Osteocyte (in vitro differentiated cells): ENCODE measurements at places on chromosomes 7 and 10. TPM values are rescaled to one million over a fixed set of nuclear protein-coding genes. Genes with fewer than 3 reads are reported as not detected.

Gene CWF19L1
- 18.7 and 18.9 TPM in 2 replicates for total RNA-seq

Gene GDF2
- total RNA-seq: not detected in 2 replicates

- H3K36me3 ChIP-seq: peaks cover 21% of the 10 kb centered on the region
- H3K4me3 ChIP-seq: no peak overlapping the region
- peaks cover 41% of the 10 kb centered on the region for H3K4me1 ChIP-seq
- DNase-seq: peak; percentile 92
- no peaks in the 10 kb centered on the region for H3K27me3 ChIP-seq
- no peak overlapping the region for H3K27ac ChIP-seq
Measured at GRCh38 chr7:117119192-117119924, 166.1 kb downstream of the ST7 start.

DNA sequence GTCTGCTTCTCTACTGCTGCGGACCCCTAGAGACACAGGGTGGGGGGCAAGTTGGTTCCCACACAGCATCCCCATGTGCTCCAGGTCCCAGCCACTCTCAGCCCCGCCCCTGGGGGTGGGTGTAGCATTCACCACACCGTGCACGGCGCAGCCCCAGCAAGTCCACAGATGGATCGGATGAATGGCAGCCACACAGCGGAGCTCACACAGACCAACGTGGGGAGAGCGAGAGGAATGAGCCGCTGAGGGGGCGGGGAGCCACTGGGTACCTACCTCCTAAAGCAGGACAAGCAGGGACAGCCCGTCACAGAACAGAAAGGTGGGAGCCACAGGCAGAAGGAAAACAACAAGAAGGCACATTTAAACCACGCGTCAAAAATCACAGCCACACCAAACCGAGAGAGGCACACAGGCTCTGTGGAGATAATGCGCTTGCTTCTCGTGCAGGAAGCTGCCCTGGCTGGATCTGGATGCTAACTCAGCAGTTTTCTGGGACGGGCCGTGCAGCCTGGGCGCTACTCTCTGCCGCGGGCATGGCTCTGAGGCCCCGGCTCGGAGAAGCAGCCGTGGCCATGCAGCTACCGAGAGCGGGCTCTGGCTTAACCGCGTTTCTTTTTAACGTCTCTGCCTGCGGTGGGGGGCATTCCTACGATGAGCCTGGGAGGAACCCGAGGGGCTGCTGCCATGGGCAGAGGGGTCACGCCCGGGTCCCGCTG, 102.5 kb downstream of the CYTH3 start:
- no peaks in the 10 kb centered on the region for H3K27me3 ChIP-seq
- peaks cover 24% of the 10 kb centered on the region for H3K4me1 ChIP-seq
- H3K27ac ChIP-seq: peak overlapping the region; percentile 66
- peaks cover 29% of the 10 kb centered on the region for H3K36me3 ChIP-seq
- no peak overlapping the region for H3K4me3 ChIP-seq
- no peak for DNase-seq

DNA sequence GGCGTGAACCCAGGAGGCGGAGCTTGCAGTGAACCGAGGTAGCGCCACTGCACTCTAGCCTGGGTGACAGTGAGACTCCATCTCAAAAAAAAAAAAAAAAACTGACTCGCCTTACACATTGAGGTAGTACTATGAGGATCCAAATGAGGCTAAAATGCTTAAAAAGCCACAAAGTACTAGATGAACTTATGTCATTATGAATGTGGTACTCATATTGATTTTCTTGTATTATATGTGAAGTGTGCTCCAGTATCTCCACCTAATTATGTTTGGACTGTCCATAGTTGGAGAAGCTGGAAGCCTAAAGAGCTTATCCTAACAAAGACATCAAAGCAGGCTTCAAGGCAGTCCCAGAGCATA, 9.1 kb downstream of the CCNY start:
- no peak for DNase-seq
- H3K4me3 ChIP-seq: no peak overlapping the region
- peaks cover 46% of the 10 kb centered on the region for H3K4me1 ChIP-seq
